Pericardium fibroblast (primary cell): ENCODE measurements at places on chromosomes 5 and 9. TPM values are rescaled to one million over a fixed set of nuclear protein-coding genes. Genes with fewer than 3 reads are reported as not detected.

Gene NEUROG1
- not detected in 2 replicates for total RNA-seq

Gene TAF11L14
- not detected in 2 replicates for total RNA-seq

Gene FAXDC2
- 6.7 and 13.7 TPM in 2 replicates for total RNA-seq

Gene SIL1
- 34.7 and 58.9 TPM in 2 replicates for total RNA-seq

Gene GABRA1
- not detected in 2 replicates for total RNA-seq

Gene GABRA6
- total RNA-seq: not detected in 2 replicates

Gene CYLC2
- total RNA-seq: not detected in 2 replicates

Gene KLHL3
- 3.4 and 5.1 TPM in 2 replicates for total RNA-seq
